NCI-H460 (cell line): ENCODE measurements at places on chromosomes 1 and 21.

DNA sequence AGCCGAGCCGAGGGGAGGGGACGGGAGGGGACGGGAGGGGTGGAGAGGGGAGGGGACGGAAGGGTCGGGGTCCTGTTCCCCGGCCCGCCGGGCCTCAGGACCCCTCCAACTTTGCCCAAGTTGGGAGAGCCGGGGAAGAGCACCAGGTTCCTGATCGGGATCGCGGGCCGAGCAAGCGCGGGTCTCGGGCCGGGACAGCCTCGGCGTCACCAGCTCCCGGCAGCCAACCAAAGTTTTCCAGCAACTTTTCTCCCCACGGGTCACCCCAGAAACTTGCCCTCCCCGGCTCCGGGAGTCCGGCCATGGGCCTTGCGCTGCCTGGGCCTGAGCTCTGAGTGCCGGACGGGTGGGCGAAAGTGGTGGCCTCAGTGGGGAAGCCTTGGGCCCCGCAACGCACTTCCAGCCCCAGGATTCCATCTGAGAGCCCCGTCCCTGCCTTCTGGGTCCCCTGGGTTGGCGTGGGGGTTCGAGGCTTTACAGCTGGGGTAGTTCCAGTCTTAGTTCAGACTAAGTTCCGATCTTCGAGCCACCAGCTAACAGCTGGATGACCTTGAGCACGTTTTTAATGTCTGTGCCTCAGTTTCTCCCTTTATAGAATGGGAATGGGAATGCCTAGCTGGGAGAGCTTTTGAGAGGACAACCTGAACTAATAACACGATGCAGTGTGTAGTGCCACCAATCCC, 458 bp downstream of the ZC3H12A start:
- no peak for DNase-seq

- DNase-seq = no peak
Observed at GRCh38 chr1:205339197-205339702, 17.5 kb downstream of the KLHDC8A start.

- DNase-seq = peak; percentile 48
Observed at GRCh38 chr1:211625040-211625439, 46.1 kb upstream of the SLC30A1 start.

- DNase-seq = no peak
Observed at GRCh38 chr1:229822026-229822425, 196.0 kb downstream of the URB2 start.

GRCh38 chr1:61520401-61520800, 204.5 kb downstream of the TM2D1 start:
- DNase-seq = no peak

DNA sequence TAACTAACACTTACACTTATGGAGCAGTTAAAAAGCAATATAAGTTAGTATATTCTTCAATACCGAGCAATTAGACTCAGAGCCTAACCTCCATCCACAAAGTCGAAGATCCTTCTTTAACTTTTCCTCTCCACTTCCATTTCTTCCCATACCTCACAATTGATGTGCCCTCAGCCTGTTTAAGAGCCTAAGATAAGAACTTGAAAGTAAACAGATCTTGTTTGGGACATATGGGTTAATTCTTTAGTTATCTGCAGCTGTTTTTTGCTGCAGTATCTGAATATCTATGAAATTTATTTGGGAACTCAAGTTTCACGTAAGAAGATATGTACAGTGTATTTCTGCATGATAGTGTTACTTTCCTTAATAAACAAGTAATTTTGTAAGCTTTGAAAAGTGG, 51.5 kb downstream of the MIGA1 start:
- DNase-seq = no peak

- DNase-seq = no peak
Observed at GRCh38 chr1:107979926-107980325, 14.9 kb upstream of the VAV3 start.

- no peak for DNase-seq
Observed at GRCh38 chr1:30562559-30562958, 160.8 kb downstream of the MATN1 start.

GRCh38 chr1:41576620-41577019, 92.1 kb upstream of the EDN2 start:
- DNase-seq = no peak

GRCh38 chr1:175443332-175443731, 250.8 kb upstream of the KIAA0040 start:
- DNase-seq = no peak

GRCh38 chr1:241352401-241352800, 4.6 kb downstream of the RGS7 start:
- no peak for DNase-seq

DNA sequence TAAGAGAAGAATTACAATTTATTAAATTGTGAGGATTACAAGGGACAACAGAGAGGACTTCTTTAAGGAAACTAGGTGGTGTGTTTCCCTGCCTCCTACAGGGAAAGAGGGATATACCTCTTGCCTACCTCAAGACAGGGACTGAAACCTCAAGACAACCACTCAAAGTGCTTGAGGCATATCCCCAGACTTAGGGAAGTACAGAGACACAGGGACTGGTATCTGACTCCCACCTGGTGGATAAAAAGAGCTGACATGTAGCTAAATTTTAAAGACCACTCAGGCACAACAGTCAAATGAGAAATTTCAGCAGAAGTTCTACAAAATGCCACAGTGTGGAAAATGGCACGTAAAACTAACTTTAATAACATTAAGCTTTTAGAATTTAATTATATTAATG, 21.3 kb downstream of the DENND2C start:
- DNase-seq = no peak

DNA sequence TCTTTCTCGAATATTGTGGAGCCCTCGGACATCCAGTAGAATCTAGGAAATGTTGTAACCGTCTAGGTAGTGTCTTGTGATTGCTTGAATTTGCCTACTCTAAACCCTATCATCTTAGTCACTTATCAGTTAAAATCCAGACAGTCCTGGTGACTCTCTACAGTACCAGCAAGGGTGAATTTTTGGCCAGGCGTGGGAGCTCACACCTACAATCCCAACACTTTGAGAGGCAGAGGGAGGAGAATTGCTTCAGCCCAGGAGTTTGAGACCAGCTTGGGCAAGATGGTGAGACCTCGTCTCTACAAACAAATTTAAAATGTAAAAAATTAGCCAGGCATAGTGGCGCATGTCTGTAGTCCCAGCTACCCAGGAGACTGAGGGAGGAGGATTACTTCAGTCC, 230.9 kb downstream of the CHRM3 start:
- no peak for DNase-seq

- DNase-seq = no peak
Observed at GRCh38 chr1:244992833-244993232, 128.5 kb upstream of the HNRNPU start.

DNA sequence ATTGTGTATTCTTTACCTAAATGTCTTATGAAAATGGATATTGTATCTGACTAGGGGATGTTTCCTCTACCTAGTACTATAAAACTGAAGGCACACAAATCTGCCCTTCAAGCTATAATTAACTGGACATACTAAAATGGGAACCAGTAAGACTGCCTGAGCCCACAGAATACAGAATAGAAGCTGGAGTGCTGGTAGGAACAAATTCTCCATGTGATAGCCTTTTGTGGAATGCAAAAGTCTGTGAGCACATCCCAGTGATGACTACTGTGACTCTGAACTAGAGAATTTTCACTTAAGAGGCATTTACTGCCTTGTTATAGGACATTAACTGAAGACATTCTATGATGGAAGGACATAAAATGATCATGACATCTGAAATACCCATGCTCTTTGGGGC, 30.3 kb downstream of the KIFAP3 start:
- no peak for DNase-seq

DNA sequence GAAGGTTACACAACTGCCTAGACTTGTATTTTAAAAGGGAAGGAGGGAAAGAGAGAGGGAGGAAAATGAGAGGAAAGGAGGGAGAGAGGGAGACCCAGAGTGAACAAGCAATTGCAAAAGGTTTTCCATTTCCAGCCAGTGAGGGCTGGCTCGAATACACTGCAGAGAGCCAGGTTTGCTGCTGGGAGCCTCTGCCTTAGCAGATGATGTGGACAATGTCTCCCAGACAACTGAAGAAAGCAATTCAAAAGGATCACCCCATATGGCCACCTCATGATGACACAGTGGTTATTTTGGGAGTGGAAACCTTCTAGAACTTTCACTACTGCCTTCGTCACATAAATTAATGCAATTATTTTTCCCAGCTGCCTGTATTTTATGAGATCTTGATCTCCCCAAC, 86.4 kb downstream of the BCAR3 start:
- DNase-seq = no peak

GRCh38 chr1:44141531-44141930, at the start of gene KLF18:
Gene KLF18 (minus strand): TSS chr1:44141631. CDS start chr1:44141631, 0 bp downstream.
- DNase-seq = no peak

DNA sequence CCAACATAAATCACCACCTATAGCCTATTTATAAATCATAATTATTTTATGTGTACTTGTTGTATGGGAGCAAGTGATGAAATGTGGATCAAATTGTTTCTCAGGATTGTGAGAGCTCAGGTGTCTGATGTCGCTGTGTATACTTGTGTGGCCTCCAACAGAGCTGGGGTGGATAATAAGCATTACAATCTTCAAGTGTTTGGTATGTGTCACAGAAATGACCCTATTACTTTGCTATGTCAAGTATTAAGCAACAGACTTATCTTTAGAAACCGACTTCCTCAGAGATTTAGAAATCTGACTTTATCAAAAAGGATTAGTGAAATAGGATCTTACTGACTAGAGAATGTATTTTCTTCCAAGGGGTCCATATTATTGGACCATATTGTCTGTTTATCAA, 280.9 kb downstream of the TPR start:
- DNase-seq = no peak

DNA sequence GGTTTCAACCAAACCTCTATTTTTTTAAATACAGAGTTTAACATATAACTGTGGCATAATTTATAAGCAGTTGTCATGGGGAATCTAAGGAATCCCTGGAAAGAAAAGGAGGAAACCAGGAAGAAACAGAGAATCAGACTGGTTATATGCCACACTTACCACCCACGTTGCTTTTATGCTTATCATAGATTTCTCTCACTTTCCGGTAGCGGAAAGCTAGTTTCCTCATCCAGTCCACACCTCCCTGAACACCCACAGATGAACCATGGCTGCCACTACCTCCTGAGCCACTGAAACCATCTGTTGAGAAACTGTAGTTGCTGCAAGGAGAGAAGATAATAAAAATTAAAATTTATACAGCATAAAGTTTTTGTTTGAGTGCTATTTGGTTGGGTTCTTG, 33.5 kb downstream of the XKR8 start:
- no peak for DNase-seq

DNA sequence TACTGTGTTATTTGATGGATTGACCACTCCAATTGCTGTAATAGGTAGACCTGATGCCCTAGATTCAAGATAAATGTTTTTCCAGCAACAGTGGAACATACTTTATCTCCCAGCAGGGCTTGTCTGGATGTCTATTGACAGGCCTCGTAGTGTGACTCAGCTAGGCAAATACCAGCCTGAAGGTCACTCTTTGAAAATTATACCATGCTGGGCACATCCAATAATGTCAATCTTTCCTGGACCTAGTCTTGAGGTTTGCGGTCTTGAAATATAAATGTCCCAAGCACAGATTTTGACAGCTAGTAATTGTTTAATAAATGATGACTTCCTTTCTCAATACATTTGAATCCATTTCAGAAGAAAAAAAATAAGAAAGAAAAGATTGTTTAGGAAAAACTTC, 1138.0 kb upstream of the TMPRSS15 start:
- peak; percentile 15 for DNase-seq

DNA sequence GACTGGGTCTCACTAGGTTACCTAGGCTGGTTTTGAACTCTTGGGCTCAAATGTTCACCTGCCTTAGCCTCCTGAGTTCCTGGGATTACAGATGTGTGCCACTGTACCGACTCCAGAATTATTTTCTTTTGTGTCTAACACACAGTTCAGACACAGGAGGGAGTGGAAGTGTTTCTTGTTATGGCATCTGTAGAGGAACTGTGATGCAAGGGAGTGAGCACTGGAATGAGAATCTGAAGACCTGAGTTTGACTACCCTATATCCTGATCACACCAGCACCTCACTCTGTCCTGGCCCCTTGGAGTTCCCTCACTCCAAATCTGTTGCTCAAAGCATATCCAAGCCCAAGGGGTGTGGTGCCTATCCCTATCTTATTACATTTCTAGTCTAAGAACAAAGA, 15.2 kb downstream of the OPTC start:
- no peak for DNase-seq

- no peak for DNase-seq
Observed at GRCh38 chr1:209876078-209876800, 48.5 kb downstream of the UTP25 start.

- no peak for DNase-seq
Observed at GRCh38 chr1:22163137-22163536, 20.2 kb upstream of the WNT4 start.

- DNase-seq = no peak
Observed at GRCh38 chr1:29810121-29811120, 574.1 kb downstream of the PTPRU start.

- DNase-seq = peak; percentile 86
Observed at GRCh38 chr1:234683861-234684632, 74.1 kb upstream of the IRF2BP2 start.

DNA sequence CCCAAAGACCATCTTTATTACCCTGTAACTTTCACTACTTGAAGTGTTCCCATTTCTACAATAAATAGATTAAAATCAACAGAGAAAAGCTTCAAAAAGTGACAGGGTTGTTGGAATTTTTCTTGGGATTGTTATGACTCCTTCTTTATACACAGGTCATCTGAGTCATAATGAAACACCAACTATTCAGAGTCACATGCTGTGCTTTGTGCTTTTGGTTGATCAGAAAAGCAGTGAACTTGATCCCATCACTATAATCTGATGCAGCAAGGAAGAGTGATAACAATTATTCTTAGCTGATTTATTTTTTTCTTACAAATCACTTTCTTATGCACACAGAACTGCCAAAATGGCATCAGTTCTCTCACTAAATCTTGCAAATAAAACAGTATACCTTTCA, 422.9 kb downstream of the PTBP2 start:
- no peak for DNase-seq

- DNase-seq = no peak
Observed at GRCh38 chr21:41251961-41252642, 64.5 kb upstream of the FAM3B start.

DNA sequence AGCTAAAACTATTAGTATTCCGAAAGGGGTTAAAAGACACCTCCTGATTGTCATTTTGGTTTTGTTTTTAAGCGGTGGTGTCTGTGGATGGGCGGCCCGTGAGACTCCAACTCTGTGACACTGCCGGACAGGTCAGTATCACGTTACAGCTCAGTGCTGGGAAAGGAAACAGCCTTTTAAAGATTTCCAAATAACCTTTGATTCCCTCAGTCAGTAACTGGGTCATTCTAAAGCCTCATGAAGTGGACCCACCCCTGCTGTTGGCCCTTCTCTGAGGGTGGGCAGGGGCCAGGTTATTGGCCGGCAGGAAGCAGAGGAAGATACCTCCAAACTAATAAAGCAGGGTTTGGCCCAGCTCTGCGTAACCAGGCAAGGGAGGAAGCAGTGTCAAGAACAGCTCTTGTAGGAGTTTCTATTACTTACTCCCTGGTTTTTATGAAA, 2.3 kb downstream of the RHOU start:
- no peak for DNase-seq

GRCh38 chr1:223752721-223753515, 40.6 kb downstream of the CAPN2 start:
- no peak for DNase-seq
